CD4-positive, alpha-beta T cell treated with Interleukin-1 beta for 1 hour (primary cell): ENCODE measurements at places on chromosomes 5 and 9.

DNA sequence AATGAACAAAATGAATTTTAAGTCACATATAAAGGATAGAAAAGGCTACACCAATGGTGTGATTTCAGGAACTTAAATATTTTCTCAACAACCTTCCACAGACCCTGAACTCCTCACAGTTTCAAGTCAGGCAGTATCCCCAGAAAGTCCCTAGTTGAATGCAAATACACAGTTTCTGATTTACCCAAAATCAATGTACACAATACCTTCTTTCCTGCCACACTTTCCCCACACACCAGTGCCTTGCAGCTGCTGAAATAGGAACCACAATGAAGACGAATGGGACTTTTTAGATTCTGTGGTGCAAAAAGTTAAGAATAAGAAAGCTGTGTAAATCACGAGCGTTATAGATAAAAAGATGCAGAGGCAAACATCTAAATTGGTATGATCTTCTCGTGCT, 552.4 kb upstream of the MEF2C start:
- no peak for DNase-seq

- no peak for DNase-seq
Measured at GRCh38 chr9:89872913-89873707, 268.3 kb downstream of the GADD45G start.

- peak; percentile 31 for DNase-seq
Measured at GRCh38 chr5:154756009-154756867, 1.1 kb downstream of the LARP1 start.

- DNase-seq, result no peak
Measured at GRCh38 chr5:170105642-170106611, at the start of gene FOXI1. Gene FOXI1 (plus strand): TSS chr5:170105897. CDS start chr5:170105958, 61 bp downstream.

DNA sequence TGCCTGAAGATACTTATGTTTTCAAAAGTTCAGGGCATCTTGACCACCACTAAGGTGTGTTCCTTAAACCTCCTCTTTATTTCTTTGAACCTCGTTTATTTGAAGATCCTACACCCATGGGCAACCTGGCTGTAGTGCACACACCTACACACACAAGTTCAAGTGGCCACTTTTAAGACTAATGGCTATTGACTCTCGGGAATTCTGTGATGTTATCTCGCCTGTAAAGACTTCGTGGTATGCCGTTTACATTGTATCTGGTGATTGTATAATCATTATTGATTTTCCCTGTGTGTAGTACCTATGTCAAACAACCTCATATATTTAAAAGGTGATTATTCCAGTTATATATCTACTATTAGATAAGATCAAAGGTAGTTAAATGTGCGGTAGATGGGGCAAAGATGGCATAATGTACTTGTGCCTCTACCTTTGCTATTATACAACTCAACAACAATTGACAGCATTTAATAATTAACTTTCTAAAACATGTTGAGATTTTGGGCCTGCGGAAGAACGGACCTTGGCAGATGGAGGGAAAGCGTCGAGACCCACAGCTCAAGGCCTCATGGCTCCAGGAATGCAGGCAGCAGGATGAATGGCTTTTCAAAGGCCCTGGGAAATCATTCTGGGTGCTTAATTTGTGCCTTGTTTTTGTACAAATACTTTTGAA, 51.4 kb upstream of the IRX2 start:
- no peak for DNase-seq

- DNase-seq, result no peak
Measured at GRCh38 chr9:106896695-106897094, 33.7 kb downstream of the ZNF462 start.

DNA sequence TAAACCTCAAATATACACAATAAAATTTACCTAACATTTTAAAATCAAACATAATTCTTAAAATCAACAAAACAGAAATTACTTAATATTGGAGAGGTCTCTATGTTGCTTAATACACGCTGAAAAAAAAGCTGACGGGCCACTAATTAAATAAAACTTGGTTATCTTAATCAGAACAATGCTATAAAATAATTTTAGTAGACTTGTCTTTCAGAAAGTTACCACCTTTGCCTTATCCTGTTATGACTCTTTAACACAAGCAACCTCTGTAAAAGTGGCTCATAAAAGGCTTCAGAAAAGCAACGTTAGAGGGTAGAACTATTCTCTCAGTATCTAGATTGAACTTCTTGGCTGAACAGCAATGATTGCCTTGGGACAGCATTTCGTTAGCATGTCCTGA, 251.0 kb upstream of the RIOK2 start:
- no peak for DNase-seq

- DNase-seq, result no peak
Measured at GRCh38 chr9:135613946-135614805, 25.2 kb downstream of the GLT6D1 start.

- DNase-seq, result no peak
Measured at GRCh38 chr5:155878991-155879575, 447.9 kb upstream of the SGCD start.

DNA sequence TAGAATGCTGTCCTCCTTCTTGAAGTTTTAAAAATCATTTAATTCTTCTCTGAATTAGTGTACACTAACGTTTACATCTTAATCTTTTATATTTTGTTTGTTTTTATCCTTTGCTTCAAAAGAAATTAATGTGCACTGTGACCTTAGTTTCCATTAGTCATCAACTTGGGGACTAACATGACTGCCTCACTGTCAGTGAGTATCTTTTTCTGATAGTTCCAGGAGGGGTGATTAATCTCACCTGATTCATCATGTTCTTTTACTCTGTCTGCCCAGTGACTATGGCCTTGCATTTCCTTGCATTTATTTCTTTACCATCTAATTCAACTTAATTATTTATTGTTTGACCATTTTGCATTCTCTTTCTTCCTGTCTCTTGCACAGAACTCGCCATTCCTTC, 33.4 kb upstream of the NR3C1 start:
- DNase-seq, result no peak

- DNase-seq, result no peak
Measured at GRCh38 chr5:140084541-140084940, 29.4 kb upstream of the PURA start.

- no peak for DNase-seq
Measured at GRCh38 chr5:43780586-43780985, 177.6 kb downstream of the NNT start.

DNA sequence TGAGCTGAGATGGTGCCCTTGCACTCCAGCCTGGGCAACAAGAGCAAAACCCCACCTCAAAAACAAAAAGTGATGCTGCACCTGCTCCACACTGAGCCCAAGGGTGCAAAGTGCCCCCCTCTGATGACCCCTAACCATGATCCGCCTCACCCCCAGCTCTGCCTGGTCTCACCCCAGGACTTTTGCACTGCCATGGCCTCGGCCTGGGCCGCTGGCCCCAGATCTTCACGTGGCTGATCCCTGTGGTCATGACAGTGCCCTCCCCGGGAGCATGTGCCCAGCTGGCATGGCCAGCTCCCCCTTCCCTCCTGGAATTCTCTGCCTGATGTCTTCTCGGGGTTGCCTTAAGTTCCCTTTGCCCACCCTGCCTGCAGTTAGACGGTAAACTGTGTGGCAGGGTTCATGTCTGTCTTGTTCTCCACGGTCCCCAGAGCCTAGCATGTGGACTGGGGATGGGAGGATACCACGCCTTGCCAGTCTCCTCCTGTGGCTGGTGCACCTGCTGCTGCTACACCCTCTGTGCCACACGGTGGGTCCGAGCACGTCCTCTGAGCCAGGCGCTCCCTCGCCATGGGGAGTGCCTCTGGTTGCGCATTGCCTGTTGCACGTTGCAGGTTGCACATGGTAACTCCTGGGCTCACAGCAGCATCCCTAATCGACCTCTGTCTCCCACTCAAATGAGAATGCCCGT, 77.4 kb upstream of the PPP1R26 start:
- DNase-seq, result no peak

DNA sequence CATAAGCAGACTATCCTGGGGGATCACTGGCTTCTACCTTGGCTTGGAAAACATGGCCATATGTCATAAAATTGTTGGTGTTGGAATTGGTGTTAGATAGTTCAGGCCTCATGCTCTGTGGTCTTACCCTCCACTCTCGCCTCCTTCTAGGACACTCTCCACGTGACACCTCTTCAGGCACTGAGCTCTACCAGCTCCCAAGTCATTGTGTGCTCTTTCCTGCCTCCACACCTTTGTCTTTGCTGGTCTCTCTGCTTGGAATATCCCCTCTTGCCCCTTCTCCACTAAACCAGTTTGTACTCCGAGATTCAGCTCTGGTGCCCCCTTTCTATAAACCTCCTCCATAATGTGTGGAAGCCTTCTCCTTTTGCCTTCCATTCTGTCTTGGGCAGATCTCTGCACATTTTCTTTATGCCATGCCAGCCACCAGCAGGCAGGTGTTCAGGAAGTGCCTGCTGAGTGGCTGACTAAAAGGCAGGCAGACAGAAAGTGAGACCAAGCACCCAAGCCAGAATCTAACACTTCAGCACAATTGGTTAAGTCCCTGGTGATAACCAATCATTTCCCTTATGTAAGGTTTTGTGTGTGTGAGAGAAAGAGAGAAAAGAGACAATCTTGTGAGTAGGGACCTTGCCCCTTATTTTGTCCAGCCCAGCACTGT, 37.7 kb downstream of the SAR1B start:
- no peak for DNase-seq

DNA sequence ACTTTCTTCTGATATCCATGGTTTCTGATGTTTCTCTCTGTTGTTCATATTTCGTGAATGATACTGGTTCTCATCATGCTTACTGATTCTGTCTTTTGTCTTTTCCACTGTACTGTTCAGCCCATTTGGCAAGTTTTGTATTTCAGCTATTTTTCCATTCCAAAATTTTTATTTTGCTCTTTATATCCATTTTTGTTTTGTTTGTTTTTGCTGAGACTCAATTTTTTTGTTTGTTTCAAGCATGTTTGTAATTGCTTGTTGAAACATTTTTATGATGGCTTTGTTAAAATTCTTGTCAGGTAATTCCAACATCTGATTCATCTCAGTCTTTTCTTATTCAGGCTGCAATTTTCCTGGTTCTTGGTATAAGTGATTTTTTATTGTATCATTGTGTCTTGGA, 64.0 kb downstream of the ERCC6L2 start:
- no peak for DNase-seq
